ENCODE measurements at places on chromosomes 2 and 18.
A peak's percentile ranks its signal among the peaks of the same experiment; 100 is the strongest.

GRCh38 chr2:232502911-232503808 is 15.5 kb upstream of the ECEL1 start:
- peak; percentile 8 for DNase-seq

GRCh38 chr18:5196253-5197031 is 615 bp downstream of the AKAIN1 start:
- DNase-seq = no peak

GRCh38 chr18:10290638-10291235 is 163.7 kb upstream of the APCDD1 start:
- DNase-seq = peak; percentile 36

DNA sequence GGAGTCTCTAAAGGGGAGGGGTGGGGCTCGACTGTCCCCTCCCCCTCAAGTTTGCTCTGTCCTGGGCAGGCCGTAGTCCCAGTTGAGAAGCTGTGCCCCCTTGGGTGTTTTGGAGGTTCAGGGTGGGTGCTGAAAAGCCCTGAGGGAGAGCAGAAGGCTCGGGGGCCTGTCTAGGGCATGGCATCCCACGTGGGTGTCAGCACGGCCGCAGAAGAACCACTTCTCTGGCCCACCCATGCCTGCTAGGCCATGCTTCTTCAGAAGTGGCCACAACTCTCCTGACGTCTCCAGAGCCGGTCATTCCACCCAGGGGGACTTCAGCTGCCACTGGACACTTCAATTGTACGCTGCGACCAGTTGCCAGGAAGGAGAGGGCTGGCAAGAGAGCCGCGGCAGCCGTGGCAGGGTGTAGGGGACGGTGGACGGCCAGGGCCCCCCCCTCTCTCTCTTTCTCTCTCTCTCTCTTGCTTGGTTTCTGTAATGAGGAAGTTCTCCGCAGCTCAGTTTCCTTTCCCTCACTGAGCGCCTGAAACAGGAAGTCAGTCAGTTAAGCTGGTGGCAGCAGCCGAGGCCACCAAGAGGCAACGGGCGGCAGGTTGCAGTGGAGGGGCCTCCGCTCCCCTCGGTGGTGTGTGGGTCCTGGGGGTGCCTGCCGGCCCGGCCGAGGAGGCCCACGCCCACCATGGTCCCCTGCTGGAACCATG is at the start of gene INPP5D:
Gene INPP5D, plus strand, starts transcription at position 546 of the 704 bp plus-strand sequence. Its CDS starts 137 bp downstream, at position 683.
- DNase-seq = peak; percentile 87

DNA sequence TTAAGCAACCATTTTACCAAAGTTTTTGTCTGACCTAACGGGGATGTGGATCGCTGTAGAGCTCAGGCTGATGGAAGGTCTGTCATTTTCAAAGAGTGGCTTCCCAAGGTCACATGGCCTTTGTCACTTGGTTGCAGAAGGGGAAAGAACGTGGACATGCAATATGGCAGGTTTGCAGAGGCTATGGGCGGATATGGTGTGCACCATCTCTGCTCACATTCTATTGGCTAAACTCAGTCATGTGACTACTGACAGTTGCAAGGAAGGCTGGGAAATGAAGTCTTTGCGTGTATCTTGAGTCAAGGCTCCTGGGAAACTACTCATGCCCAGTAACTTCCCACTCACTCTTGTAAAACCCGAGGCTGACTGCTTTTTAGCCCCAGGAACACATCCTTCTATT is 96.8 kb downstream of the ST6GAL2 start:
- DNase-seq = no peak

DNA sequence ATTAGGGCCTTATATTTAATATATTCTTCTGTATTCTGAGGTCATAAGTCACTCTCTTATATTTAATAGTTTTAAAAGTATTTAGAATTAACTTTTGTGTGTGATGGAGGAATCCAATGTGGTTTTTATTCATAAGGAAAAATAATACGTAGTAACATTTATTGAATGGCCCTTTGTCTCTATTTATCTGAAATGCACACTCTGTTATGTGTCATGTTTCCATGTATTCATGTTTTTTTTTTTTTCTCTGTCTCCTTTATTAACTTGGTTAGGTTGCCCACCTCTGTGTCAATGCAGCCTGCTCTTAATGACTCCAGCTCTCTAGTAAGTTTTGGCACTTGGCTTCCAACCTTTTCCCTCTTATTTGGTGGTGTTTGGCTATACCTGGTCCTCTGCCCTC is 33.8 kb downstream of the RNF144A start:
- no peak for DNase-seq

GRCh38 chr18:10826400-10826799 is 300.6 kb downstream of the NAPG start:
- DNase-seq = no peak

DNA sequence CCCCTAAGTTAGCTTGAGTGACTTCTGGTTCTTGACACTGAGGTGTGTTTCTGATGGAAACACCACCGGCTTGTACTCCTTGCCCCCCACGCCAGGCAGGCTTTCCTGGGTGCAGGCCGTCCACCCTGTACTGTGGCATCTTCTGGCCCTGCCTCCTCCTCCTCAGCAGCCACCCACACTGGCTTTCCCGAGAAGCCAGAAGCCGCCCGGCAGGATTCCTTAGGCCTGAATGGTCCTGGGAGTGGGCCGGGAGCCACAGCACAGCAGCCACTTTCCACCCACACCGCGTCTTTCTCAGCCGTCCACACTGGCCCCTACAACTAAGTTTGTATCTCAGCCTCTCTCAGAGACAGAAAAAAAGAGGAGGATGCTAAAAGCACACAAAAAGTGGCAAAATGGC is 2.1 kb upstream of the HSBP1L1 start:
- DNase-seq = no peak

DNA sequence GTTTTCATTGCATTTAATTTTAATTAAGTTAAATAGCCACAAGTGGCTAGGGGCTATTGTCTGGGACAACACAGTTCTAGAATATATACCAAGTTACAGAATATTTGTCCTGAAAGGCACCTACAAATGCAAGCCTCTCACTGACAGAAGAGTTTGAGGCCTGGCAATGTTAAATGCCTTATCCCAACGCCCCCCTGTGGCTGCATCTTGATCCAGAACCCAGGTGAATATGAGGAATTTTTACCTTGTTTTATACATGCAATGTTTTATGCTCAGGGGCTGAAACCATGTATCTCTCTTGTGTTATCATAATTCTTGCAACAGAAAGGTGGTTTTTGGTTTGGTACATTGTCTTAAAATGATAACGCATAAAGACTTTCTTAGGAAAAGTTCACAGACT is 71.8 kb upstream of the SEC11C start:
- no peak for DNase-seq

DNA sequence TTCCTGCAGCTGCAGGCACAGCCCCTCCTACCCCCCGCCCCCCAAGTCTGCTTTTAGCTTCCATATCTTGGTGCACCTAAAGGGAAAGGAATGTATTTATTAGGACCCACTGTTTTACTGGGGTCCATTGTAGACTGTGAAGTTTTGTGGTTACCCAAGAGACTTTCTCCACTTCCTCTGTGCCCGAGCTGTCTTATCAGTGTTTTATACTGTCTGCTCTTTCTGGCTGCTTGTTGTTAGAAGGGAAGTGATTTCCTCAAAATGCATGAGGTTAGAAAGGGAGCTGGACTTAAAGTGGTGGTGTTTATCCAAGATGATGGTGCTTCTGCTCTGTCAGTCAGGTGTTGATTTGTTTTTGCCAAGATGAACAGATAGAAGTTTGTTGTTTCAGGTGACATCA is 85.0 kb downstream of the PTH2R start:
- no peak for DNase-seq

DNA sequence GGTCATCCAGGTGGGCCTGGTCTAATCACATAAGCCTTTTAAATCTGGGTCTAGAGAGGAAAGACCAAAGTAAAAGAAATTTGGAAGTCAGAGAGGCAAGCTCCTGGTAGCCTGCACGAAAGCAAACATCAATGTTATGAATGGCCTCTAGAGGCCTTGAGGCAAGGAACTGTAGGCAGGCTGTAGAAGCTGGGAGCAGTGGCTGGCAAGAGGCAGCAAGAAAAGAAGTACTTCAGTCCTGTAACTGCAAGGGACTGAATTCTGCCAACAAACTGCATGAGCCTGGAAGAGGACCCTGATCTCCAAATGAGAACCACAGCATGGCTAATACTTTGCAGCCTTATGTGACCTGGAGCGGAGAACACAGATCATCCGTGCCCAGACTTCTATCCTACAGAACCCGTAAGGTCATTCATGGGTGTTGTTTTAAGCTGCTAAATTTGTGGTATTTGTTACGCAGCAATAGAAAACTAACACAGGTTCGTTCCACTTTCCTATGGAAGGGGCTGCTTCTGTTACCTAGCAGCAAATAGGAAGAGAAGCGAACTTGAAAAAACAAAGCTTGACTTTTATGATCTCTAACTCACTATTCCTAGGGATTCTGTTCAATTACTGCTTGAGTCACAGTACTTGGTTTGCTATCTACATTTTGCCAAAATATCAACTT is 1.2 kb downstream of the IMMT start:
- DNase-seq = peak; percentile 18

DNA sequence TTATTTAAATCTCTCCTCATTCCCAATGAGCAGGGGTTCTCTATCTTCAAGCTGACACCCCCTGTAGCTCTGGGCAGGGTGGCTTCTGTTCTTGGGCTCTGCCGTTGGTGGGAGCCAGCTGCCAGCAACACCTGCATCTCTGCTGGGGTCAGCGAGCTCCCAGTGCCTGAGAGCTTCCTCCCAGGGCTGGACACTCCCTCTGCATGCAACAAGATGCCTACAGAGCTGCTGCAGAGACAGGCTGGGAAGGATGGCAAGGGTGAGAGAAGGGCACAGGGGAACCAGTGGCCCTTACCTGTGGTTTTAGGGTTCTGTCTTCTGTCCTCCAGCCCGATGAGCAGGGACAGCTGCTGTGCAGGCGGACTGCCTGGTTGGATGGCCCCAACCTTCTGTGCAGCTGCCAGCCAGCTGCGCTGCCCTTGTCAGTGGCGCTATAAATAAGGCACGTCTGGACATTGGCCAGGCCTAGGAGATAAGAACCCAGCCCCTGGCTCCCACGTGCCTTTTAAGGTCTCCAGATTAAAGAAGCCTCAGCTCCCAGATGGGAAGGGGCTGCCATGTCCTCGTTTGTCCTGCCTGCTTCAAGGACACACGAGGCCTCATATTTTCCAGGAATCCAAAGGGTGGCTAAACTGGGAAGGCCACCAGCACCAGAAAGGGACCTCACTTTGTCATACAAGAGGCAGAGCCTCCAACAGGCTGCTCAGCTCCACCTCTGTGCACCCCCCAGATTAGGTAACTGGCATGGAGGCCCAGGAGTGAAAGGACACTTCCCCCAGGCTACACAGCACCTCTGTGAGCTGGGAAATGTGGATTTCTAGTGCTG is 39.5 kb upstream of the FHL2 start:
- no peak for DNase-seq

GRCh38 chr2:147008481-147008880 is 836.3 kb upstream of the ACVR2A start:
- DNase-seq = no peak

DNA sequence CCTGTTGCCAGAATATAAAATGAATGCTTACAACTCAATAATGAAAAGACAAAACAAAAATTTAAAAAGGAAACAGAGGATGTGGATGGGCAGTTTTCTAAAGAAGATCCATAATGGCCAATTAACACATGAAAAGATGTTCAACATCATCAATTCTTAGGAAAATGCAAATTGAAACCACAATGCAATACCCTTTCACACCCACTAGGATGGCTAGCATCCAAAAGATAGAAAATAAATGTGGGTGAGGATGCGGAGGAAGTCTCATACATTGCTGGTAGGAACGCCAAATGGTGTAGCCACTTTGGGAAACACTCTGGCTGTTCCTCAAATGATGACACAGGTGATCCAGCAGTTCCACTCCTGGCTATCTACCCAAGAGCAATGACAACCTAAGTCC is 130.5 kb downstream of the TNS1 start:
- DNase-seq = no peak

- DNase-seq = no peak
Observed at GRCh38 chr2:38771632-38772031, 6.4 kb upstream of the GEMIN6 start.

DNA sequence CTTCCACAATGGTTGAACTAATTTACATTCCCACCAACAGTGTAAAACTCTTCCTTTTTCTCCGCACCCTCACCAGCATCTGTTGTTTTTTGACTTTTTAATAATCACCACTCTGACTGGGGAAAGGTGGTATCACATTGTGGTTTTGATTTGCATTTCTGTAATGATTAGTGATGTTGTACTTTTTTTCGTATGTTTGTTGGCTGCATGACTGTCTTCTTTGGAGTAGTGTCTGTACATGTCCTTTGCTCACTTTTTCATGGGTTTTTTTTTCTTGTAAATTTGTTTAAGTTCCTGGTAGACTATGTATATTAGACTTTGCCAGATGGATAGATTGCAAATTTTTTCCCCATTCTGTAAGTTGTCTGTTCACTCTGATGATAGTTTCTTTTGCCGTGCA is 574.8 kb downstream of the KCNJ3 start:
- no peak for DNase-seq

DNA sequence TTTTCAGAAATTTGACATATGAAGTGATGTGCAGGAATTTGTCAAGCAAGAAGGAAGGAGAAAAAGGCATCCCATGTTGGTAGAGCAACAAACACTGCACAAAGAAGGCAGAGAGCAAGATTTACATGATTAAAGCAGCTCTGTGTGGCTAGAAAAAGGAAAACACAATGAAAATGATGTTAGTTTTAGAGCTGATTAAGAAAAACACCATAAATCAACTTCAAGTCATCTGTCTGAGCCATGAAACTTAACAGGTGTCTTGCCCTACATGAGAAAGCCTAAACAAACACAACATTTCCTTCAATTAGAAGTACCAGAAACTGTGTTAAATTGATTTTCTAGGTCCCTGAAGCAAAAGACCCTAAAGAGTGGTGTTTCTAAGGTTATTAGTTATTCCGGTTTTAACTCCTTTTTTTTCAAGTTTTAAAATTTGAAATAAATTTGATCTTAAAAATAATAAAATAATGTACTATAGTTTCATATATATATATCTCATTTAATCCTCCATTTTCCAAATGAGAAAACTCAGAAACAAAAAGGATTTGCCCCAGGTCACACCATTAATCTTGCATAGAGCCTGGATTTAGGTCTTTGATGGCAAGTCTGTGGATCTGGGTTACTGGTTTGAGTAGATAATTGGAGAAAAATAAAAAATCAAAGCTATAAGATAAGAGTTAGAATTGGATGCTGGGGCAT is 8.6 kb upstream of the DSC1 start:
- DNase-seq = no peak

DNA sequence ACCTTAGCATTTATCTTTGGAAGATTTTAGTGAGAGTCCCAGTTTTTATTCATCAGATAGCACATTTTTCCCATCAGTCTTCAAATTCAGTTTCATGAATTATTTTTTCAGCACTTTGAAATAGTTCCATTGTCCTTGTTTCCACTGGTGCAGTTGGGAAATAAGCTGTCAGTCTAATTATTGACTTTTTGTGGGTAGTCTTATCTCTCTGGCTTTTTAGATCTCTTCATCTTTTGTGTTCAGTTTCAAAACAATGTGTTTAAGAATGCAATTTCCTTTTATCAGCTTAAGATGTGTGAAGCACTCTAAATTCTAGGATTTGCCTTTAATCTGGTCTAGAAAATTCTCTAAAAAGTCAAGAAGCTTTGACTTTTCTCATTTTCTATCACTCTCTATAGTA is 70.5 kb downstream of the GFPT1 start:
- no peak for DNase-seq

DNA sequence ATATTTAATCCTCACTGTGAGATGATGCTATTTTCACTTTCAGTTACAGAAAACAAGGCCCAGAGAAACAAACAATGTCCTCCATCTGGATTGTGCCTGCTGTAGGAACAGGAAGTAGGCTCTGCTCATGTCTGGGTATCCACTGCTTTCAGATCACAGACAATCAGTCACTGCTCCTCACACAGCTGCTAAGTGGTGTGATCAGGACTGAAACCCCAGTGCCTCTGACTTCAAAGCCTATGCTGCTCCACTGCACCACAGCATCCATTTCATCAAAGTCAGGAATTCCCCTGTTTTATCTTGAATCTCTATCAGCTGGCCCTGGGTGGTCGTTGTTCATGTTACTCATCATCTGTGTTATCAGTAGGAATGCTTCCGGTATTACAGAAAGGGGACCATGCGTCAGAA is 303.8 kb upstream of the TRIB2 start:
- no peak for DNase-seq
